ENCODE measurements at places on chromosomes 7 and 10.

DNA sequence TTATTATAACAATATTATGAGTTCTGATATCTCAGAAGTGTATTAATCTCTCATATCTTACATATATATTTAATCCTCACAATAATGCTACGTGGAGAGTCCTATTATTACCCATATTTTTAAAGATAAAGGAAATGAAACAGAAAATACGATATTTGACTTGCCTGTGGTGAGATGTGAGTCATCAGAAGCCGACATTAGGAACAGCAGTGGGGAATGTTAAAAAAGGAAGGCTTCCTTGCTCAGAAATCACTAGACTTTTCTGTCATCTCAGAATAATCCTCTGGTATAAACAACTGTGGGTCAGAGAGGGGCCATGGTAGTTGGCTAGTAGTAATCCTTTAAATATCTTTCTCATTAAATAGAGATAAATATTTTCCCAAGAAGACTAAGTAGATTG is 402.3 kb upstream of the PCDH15 start:
- no peak for DNase-seq

GRCh38 chr10:74770400-74770799 is 56.0 kb upstream of the KAT6B start:
- DNase-seq, result no peak

DNA sequence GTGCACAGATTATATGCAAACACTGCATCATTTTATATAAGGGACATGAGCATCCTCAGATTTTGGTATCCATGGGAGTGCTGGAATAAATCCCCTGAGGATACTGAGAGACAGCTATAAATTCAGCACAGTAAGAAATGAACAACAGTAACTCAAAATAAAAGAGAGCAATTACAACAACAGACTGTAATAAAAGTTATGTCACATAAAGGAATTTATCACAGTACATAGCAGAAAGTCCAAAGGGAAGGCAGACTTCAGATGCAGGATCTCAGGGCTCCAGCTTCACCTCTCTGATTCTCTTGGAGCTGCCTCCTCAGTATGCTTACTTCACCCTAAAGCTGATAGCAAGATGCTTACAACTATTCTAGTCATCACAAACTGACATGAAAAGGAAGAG is 43.9 kb upstream of the STRIP2 start:
- DNase-seq, result no peak

DNA sequence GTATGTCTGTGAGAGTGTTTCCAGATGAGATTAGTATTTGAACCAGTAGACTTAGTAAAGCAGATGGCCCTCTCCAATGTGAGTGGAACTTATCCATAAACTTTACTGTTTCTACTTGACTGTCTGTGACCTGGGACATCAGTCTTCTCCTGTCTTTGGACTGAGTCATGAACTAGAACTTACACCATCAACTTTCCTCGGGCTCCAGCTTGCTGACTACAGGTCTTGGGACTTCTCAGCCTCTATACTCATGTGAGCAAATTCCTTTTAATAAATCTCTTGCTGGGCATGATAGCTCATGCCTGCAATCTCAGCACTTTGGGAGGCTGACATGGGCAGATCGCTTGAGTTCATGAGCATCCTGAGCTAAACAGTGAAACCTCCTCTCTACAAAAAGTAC is 25.7 kb upstream of the WAPL start:
- no peak for DNase-seq

- no peak for DNase-seq
Measured at GRCh38 chr7:49927631-49928030, 154.2 kb downstream of the VWC2 start.

DNA sequence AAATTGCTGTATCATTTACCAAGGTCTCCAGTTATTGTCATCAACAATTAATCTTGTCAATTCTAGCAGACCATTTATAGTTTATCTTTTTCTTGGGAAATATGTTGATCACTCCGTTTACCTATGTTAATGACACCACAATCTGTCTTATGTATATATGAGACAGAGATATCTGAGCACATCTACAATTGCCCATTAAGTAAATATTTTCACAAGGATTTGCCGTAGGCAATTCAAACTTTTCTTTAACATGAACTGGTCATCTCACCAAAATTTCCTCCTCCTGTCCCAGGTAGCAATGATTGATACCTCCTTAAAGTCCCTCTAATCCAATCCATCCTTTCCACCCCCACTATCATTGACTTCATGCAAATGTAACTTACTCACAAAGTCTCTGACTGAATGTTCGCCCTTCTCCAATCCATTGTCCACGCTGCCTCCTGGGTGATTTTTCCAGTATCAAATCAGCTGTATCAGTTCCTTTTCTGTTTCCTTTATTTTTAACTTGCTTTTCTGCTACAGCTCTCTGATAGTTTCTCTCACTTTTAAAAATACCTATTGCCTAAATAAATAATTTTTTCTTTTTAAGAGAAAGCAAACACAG is 138.3 kb downstream of the GNAT3 start:
- no peak for DNase-seq

DNA sequence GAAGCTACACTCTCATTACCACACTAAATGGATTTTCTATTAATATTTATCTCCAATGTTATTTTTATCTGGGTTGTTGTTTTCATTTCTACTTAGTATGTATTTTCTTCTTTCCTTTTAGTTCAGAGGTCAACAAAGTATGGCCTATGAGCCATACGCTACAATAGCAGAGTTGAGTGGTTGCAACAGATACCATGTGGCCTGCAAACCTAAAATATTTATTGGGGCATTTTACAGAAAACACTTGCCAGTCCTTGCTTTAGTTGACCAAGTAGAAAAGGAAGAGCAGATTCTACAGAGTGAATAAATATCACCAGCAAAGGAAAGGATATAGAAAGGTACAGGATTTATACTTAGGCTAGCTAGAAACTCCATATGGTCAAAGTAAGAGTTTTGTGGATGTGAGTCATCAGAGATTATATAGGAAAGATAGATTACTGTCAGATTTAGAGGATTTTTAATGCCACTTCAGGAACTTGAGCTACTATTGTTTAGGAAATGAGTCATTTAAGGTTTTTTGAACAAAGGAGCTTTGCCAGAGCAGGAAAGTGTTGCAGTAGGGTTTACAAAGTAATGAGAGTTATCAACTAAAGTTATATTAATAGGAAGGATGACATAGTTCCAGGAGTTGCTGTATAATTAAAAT is 323.3 kb upstream of the KAT6B start:
- DNase-seq, result no peak

DNA sequence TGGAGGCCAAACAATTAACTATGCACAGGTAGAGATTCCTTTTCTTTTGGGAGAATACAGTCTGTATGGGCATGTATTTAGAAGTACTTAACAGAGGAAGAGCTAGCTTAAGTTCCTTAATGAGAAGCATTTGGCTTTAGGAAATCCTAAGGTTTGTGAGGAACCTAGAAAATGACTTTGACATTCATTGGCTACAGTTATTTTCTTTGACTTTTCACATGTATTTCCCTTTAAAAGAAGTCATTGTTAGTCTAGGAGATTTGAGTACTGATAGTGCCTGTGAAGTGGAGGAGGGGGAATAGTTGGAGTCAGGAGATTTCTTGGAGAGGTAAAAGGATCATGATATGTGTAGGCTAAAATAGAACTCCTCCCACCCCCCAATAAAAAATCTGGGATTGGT is 3.6 kb downstream of the HELLS start:
- no peak for DNase-seq

DNA sequence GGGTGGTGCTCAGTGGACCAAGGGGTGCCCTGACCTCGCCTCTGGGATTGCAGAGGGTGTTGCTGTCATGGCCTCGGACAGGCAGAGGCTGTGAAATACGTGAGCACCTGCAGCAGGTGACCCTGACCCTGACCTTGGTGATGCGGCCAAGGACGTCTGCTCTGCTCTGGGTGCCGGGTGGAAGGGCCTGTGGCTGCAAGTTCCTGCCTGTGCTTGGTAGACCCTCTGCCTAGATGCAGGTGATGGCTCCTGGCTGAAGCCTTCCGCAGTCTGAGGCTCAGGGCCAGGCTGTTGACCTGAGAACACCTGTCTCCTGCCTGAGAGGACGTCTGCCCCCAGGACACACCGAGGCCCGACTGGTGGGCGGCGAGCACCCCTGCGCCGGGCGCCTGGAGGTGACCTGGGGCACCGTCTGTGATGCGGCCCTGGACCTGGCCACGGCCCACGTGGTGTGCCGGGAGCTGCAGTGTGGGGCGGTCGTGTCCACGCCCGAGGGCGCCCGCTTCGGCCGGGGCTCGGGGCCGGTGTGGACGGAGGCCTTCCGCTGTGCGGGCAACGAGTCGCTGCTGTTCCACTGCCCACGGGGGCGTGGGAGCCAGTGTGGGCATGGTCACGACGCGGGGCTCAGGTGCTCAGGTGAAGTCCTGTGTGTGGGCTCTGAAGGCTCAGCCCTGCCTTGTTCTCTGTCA is 4.4 kb downstream of the SCART1 start:
- DNase-seq, result no peak

DNA sequence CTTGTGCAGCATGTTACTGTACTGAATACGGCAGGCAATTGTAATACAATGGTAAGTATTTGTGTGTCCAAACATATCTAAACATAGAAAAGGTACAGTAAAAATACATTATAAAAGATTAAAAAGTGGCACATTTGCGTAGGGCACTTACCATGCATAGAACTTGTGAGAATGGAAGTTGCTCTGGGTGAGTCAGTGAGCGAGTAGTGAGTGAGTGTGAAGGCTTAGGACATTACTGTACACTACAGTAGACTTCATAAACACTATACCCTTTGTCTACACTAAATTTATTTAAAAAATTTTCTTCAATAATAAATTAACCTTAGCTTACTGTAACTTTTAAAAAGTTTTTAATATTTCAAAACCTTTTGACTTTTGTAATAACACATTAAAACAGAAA is 37.5 kb downstream of the BPGM start:
- no peak for DNase-seq

DNA sequence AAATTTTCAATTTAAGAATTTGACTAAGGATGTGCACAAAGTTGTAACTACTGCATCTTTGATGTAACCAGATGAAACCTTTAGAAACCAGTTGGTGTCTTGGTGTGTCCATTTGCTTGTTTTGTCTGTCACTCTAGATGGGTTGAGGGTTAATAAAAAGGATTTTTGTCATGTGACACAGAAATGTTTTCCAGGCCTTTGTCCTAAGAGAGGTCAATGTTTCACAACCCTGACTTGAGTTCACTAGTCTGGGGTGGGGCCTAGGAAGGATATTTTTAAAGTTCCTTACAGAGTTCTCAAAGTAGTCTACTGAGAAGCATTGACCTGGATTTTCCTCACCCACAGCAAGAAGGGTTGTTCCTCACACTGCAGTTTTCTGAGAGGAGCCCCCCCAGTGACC is 90.3 kb downstream of the HERPUD2 start:
- no peak for DNase-seq
